ENCODE measurements at places on chromosomes 5 and 9. TPM values are rescaled to one million over a fixed set of nuclear protein-coding genes. Genes with fewer than 3 reads are reported as not detected.

PCDHA4 gene
- total RNA-seq, result 0.22 TPM

GABBR2 gene
- total RNA-seq, result 0.35 TPM

PTGS1 gene
- total RNA-seq, result 2.7 TPM

NR6A1 gene
- total RNA-seq, result 0.58 TPM

WDR55 gene
- 9.9 TPM for total RNA-seq

TMEM232 gene
- 2.7 TPM for total RNA-seq

ABLIM3 gene
- 33.2 TPM for total RNA-seq

PCDHB11 gene
- 4.3 TPM for total RNA-seq

PCDHA11 gene
- 0.09 TPM for total RNA-seq

PCDHB9 gene
- total RNA-seq, result 1.3 TPM

ZNF879 gene
- total RNA-seq, result 6.0 TPM

HNRNPA0 gene
- total RNA-seq, result 9.2 TPM

CAPSL gene
- not detected for total RNA-seq

SHROOM1 gene
- 2.4 TPM for total RNA-seq

CWC27 gene
- total RNA-seq, result 14.7 TPM

TTC1 gene
- 44.4 TPM for total RNA-seq

PCDHGC3 gene
- total RNA-seq, result 52.7 TPM

IFNA2 gene
- total RNA-seq, result 0.09 TPM

NR2F1-AS1 gene
- total RNA-seq, result 3.8 TPM

PCSK5 gene
- 15.8 TPM for total RNA-seq

MPDZ gene
- 39.5 TPM for total RNA-seq

MARVELD2 gene
- total RNA-seq, result 0.31 TPM

LCN15 gene
- total RNA-seq, result not detected

ZDHHC11 gene
- total RNA-seq, result 2.8 TPM

SLC25A2 gene
- 0.22 TPM for total RNA-seq

PCAT7 gene
- total RNA-seq, result 0.13 TPM

TSSK1B gene
- not detected for total RNA-seq

TUT7 gene
- 18.6 TPM for total RNA-seq

UTP15 gene
- 13.3 TPM for total RNA-seq

BHMT gene
- 0.09 TPM for total RNA-seq

ANKRD34B gene
- total RNA-seq, result 0.13 TPM

ZNF366 gene
- total RNA-seq, result 2.1 TPM

DNAJC18 gene
- 15.3 TPM for total RNA-seq

SPOUT1 gene
- 18.5 TPM for total RNA-seq

PCDHGB6 gene
- 3.0 TPM for total RNA-seq

AQP3 gene
- total RNA-seq, result 5.6 TPM

GLRX gene
- total RNA-seq, result 5.9 TPM

NTRK2 gene
- total RNA-seq, result 35.6 TPM

CDH18 gene
- total RNA-seq, result 13.4 TPM

RAB3C gene
- 0.13 TPM for total RNA-seq

PDCD1LG2 gene
- total RNA-seq, result 1.3 TPM

PHYKPL gene
- total RNA-seq, result 42.2 TPM

MYOZ3 gene
- total RNA-seq, result 7.7 TPM

SH3GL2 gene
- 0.09 TPM for total RNA-seq

SHOC1 gene
- total RNA-seq, result not detected

KCNT1 gene
- total RNA-seq, result 3.2 TPM

ISCA1 gene
- 31.6 TPM for total RNA-seq

TOR4A gene
- total RNA-seq, result 4.4 TPM

FAM221B gene
- total RNA-seq, result not detected

PCDHA10 gene
- 0.09 TPM for total RNA-seq

DAB2 gene
- total RNA-seq, result 79.7 TPM

ASTN2 gene
- total RNA-seq, result 3.5 TPM

ZDHHC21 gene
- total RNA-seq, result 11.1 TPM

PITX1 gene
- total RNA-seq, result 3.6 TPM
